ENCODE measurements at places on chromosomes 7 and 10.
A peak's percentile ranks its signal among the peaks of the same experiment; 100 is the strongest.

DNA sequence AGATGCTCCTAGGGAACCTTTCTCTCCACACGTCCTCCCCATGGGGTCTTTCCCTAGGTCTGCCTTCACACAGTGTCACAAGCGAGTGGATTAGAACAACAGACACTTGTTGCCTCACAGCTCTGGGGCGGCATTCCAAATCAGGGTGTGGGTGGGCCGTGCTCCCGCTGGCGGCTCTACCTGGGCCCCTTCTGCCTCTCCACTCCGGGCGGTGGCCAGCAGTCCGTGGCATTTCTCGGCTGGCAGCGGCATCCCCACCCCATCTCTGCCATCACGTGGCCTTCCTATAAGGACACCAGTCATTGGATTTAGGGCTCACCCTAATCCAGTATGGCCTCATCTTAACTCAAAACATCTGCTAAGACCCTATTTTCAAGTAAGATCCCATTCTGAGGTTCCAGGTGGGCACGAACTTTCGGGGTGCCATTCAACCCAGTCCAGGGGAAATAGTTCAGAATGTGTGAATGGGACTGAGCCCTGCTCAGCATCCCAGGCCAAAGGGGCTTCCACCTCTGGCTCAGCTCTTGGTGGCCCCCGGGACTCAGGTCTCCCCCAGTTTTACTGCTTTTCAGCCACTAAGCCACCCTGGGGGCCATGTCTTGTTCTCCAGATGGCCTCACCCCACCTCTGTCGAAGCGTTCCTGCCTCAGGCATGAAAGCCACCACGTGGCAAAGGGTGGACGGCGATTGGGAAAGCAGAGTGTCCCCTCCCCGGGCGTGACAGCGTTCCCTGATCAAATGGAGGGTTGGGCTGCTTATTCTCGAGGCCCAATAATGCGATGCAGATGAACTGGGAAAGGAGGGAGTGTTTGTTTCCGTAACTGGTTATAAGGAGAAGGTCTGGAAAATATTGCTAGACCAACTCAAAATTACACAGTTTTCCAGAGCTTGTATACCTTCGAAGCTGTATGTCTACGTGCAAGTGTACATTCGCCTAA, 350.0 kb downstream of the GLRX3 start:
- no peak for DNase-seq

GRCh38 chr10:88385601-88386203, 197.4 kb downstream of the RNLS start:
- no peak for DNase-seq

GRCh38 chr7:155360495-155361345, 63.0 kb downstream of the INSIG1 start:
- no peak for DNase-seq

GRCh38 chr10:17206210-17206709, 4.8 kb upstream of the TRDMT1 start:
- DNase-seq: no peak

DNA sequence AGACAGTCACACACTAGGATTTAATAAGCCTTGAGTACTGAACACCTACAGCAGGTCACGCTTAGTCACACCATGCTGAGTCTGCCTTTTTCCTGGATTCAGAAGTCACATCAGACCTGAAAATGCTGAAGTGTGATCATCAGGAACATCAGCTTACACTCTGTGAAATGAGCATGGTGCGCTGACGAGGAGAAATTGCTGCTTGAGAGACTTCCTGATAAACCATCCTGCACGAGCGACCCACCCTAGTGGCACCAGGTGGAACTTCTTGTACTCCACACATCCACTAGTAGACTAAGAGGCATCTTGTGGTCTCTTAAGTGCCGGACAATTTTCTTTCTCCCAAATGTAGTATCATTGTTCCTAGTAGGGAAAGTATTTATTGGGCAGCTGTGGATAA, 51.8 kb upstream of the MRLN start:
- no peak for DNase-seq

- DNase-seq: no peak
These were observed 5.5 kb downstream of the CPA5 start for GRCh38 chr7:130349911-130350782.

- no peak for DNase-seq
These were observed 147.0 kb downstream of the WDR37 start for GRCh38 chr10:1203216-1203615.

DNA sequence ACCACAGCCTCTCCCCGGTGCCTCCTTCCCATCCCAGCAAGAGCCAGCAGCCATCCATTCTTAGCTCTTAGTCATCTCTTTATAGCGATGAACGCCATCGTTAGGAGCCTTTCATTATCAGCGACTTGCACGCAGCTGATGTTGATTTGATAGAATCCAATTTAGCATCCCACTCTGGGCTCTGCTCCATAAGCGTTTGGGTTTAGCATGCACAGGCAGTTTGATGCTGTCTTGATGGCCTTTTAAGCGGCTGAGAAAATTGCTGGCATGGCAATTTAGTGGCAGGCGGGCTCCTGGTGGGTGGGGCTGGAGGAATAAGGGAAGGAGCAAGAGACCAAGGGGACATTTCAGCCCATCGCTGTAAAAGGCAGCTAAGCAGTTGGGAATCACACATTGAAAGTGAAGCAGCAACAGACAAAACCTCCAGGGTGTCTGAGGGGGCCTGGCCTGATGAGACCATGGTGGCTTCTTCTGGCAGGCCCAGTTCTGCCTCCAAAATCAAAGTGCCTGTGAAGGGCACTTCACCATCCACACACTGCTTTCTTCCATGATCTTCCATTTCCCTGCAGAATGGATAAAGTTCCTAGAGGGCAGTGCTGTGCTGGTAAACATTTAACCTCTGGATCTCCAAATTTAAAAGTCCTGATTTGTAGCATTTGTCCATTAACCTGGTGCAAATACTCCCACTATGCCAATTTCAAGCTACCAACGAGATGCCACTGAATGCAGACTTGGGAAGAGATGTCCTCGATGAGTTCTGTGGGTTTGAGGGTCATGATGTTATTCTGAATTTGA, 107.8 kb upstream of the PLXNA4 start:
- no peak for DNase-seq

- no peak for DNase-seq
These were observed 11.5 kb upstream of the GATA3 start for GRCh38 chr10:8042721-8043568.

GRCh38 chr10:115093286-115093775, at the start of gene ATRNL1:
Gene ATRNL1, plus strand, starts transcription at chr10:115093365. Its CDS starts 386 bp downstream, at chr10:115093751.
- no peak for DNase-seq

- peak; percentile 6 for DNase-seq
These were observed 139.0 kb upstream of the MKLN1 start for GRCh38 chr7:131188367-131189339.

- DNase-seq: no peak
These were observed 18.6 kb downstream of the CUL1 start for GRCh38 chr7:148717266-148717793.

- DNase-seq: no peak
These were observed 59.9 kb downstream of the MAP3K8 start for GRCh38 chr10:30493609-30494530.

Measured in NCI-H2029 (cell line).